ENCODE measurements at places on chromosomes 16 and 17.

- no peak for DNase-seq
Observed at GRCh38 chr17:18028114-18028951, 10.6 kb downstream of the ATPAF2 start.

DNA sequence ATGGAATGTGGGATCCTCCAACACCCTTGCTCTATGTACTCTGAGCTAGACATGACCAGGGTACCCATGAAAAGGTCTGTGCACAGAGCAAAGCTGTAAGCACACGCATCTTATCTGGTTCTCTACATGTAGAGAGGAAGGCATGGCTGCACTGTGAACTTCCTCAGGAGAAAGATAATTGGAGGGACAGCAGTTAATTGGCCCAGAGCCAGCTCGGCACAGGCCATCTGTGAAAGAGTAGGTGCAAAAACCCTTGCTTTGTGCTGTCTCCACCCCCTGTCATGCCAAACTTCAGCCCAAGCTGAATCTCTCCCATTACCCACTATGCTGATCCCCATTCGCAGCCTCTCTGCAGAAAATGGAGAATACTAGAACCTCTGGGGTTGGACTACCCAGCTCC, 241.0 kb downstream of the GRIN2A start:
- no peak for DNase-seq

DNA sequence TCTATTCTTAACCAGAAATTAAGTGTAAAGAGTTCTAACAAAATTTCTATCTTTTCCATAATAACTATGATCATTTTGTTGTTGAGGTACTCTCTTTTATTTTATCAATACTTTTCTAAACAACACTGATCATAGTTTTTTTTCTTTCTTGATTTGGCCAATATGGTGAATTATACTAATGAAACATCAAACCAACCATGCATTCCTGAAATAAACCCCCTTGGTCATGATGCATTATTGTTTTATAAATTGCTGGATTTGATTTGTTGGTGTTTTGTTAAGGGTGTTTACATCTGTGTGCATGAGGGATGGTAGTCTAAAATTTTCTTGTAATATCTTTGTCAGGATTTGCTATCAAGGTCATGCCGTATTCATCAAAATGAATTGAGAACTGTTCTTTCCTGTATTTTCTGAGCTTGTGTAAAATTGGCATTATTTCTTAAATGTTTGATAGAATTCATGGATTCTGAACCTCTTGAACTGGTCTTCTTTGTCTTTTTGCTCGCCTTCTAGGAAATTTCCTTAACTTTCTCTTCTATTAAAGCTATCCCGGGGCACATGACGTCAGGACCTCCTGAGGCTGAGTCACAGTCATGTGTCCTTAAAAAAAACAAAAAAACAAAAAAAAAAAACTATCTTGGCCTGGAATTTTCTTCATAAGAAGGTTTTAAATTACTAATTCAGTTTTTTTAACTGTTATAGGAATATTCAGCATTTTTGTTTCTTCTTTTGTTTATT, 3.9 kb upstream of the TRIM25 start:
- no peak for DNase-seq

DNA sequence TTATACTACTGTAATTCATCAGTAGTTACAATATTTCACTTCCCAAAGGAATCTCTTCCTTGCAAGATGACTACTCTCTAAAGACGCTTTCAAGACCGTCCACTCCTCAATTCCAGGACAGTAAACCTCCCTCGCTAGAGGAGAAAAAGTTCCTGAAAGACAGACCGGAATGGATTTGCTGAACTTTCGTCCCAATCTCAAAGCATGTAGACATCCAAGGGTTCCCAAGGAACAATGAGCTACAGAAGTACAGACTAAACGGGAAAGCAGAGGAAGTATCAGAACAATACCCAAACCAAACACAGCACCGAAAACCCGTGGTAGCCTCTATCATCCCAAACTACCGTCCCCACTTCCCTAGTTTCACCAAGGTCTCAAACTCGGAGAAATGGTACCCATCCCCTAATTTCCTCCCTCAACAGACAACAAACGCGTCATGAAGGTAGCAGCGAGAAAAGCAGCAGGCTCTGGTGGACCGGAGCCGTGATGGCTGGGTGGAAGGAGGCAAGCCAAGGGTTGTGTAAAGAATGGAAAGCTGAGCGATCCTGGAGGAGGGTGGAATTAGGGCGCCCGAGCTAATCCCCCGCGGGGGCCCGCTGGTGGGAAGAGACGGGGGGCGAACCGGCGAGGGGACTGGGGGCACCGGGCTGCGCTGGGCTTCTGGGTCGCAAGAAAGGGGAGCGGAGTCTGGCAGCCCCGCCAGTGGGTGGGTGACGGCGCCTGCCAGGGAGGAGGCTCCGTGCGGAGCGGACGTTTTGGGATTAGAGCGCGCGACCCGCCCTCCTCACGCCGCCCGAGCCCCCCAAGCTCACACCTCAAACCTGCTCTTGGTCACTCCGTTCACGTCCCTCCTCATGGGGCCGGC, 647 bp downstream of the FBXL20 start:
- no peak for DNase-seq

- no peak for DNase-seq
Observed at GRCh38 chr17:35731917-35732805, 722 bp downstream of the RASL10B start.

GRCh38 chr16:84603140-84603816, 14.6 kb downstream of the COTL1 start:
- peak; percentile 77 for DNase-seq

GRCh38 chr16:17561056-17561455, 90.3 kb upstream of the XYLT1 start:
- DNase-seq = no peak

- no peak for DNase-seq
Observed at GRCh38 chr16:83713597-83713996, 94.2 kb upstream of the HSBP1 start.

DNA sequence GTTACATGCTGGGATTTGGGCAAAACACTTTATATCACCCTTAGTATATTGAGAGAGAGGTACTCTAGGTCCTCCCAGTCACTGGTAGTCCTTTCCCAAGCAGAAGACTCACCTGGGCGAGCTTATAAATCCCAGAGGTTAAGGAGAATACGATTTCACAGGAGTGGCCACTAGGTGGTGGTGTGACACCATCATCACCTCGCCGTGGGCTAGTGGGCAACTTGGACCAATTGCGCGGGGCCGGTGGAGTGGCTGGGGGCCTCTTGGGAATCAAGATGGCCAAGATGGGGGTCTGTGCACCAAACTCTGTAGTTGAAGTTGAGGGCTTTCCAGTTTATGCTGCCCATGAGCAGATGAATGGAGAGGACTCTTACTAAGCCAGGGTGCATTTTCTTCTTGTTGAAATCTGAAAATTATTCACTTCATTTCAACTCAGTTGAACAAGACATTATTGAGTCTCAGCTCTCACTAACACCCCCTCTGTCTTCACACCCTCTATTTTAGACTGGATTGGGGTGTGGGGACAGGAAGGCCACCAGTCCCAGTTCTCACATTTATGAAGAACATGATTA, 38.2 kb upstream of the PIRT start:
- DNase-seq = no peak

- no peak for DNase-seq
Observed at GRCh38 chr17:67180275-67180674, 64.7 kb downstream of the HELZ start.

- no peak for DNase-seq
Observed at GRCh38 chr17:17547210-17547764, 44.2 kb downstream of the PEMT start.

DNA sequence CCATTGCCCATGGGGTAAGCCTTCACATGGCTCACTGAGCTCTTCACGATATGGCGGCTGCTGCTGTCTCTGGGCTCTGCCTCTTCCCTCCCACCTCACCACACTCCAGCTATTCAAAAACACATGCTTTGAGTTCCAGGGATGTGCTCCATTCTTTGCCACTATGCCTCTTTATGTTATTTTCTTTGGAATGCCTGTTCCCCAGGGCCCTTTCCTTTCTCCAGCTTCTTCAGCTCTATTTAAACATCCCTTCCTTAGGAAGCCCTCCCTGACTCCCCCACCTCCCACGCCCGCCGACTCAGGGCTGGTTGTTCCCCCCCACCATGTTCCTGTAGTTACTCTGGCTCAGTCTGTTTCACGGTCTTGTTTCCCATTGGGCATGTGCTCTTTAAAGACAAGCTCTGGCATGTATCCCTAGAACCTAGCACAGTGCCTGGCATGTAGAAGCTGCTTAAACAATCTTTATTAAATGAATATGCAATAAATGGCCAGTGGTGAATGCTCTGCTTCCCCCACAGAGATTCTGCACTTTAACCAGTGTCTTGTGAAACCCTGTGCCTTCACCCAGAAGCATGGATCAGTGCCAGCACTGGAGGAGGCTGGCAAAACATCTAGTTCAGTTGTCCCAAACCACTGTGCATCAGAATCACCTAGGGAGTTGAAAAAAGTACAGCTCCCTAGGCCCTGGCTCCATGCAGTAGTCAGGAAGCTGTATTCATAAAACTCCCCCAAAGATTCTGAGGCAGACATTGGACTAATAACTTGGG, 6.9 kb downstream of the MYCBPAP start:
- DNase-seq = no peak

Measured in CD4-positive, alpha-beta T cell treated with Interleukin-15 for 1 hour (primary cell).